ENCODE measurements at places on chromosomes 1 and 21.

GRCh38 chr1:162003830-162004215, 19.8 kb downstream of the OLFML2B start:
- peak; percentile 96 for DNase-seq

GRCh38 chr1:62286786-62287224, 32.4 kb downstream of the KANK4 start:
- DNase-seq = peak; percentile 8

- DNase-seq = no peak
Measured at GRCh38 chr1:220884109-220884980, 5.1 kb downstream of the HLX start.

DNA sequence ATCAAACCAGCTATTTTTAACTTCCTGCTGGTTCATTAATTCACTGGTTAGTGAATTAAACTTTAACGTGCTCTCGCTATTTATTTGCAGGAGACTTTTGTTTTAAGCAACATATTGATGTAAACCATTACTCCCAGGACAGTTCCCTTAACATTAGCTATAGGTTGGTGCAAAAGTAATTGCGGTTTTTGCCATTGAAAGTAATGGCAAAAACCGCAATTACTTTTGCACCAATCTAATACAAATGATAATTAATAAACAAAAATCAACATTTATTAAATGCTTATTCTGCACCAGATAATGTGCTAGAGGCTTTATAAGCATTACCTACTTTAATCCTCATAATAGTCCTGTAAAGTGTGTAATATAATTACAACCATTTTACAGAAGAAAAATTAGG, 176.5 kb downstream of the NPHP4 start:
- no peak for DNase-seq

DNA sequence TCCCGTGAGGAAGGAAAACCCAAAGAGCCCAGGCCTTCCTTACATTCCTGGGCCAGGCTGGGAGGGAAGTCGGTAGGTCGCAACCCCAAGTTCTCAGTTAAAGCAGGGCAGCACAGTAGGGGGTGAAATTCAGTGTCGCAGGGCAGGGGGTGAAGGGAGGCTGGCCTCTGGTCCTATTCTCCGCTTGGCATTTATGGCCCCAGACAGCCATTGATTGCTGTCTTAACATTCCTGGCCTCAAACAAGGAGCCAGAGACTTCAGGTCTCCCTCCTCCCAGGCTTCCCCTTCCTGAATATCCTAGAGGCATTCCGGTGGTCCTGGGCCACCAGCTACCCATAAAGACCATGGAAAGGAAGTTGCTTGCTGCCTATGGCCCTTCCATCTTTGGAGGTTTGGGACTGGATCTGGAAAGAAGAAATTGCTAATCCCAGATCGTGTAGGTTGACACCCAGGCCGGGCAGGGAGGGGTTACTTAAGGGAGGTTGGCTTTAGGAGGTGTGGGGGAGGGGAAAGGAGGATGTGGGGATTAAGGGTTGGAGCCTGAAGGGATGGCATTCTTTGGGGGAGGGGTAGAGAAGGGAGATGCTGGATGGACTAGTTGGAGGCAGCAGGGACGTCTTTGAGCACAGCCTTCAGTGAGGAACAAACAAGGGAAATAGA, 1.7 kb downstream of the LIN28A start:
- no peak for DNase-seq

- DNase-seq = peak; percentile 88
Measured at GRCh38 chr21:32562426-32562825, 22.9 kb downstream of the TCP10L start.

DNA sequence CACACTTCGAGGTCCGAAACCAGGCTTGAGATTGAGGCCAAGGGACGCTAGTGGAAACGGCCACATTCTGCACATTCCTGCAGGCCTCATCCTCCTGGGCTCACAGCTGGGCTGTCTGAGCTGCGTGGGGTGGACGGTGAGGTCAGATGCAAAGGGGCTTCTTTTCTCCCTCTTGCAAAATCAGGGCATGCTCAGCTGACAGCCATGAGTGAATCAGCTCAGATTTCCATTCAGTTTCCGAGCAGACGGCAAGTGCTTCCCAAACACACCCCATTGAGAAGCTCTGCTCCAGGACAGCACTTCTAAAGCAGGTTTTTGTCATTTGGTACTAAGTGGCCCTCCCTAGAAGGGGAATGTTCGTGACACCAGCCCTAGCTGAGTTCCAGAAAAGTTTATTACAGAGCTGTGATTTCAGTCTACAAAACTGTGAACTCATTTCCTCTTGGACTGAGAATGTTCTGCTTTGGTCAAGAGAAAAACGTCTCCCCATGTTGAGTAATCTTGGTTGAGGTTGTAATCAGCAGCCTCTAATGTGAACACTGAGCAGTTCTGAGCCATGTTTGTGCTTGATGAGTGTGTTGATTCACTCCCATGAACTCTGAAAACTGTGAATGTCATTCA, 10.0 kb downstream of the PDPN start:
- no peak for DNase-seq

DNA sequence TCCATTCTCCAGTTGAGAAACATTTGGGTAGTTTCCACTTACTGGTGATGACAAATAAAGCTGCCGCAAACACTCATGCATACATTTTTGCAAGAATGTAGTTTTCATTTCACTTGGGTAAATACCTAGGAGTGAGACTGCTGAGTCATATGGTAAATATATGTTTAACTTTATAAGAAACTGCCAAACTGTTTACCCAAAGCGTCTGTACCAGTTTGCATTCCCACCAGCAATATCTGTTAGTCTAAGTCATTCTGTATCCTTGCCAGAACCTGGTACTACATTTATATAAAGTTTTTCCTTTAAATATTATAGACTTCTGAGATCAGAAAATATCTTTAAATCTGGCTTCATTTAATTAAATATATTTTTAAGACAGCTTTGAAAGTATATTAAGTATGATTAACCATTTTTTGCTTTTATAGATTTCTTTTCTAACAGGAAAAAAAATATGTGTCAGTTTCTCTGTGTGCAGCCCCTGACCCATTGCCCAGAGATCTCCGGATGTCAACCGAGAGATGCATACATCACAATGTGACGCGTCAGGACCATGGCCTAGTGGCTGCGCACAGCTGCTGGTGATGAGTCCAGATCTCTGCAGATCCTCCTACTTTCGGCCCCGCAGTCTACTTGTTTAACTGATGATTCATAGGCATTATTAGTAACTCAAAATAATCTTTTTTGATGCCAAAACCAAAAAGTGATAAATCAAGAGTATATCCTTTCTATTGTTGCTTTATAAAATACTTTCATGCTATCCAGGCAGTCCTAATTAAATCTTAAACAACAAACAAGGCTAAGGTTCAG, 227.1 kb upstream of the MAP1LC3C start:
- no peak for DNase-seq
